ENCODE measurements at places on chromosomes 2 and 18. TPM values are rescaled to one million over a fixed set of nuclear protein-coding genes. Genes with fewer than 3 reads are reported as not detected.

GRCh38 chr2:145194673-145195072 lies 674.8 kb upstream of the ZEB2 start:
- no peak overlapping the region for H3K27ac ChIP-seq
- no peak overlapping the region for H3K4me3 ChIP-seq
- H3K27me3 ChIP-seq = no peaks in the 10 kb centered on the region

GRCh38 chr18:73653827-73654226 lies 493.8 kb downstream of the FBXO15 start:
- no peaks in the 10 kb centered on the region for H3K36me3 ChIP-seq
- H3K27ac ChIP-seq = no peak overlapping the region
- no peak for DNase-seq
- no peaks in the 10 kb centered on the region for H3K4me1 ChIP-seq
- no peak overlapping the region for H3K4me3 ChIP-seq
- no peaks in the 10 kb centered on the region for H3K27me3 ChIP-seq

- no peak overlapping the region for H3K4me3 ChIP-seq
- no peaks in the 10 kb centered on the region for H3K36me3 ChIP-seq
- no peaks in the 10 kb centered on the region for H3K27me3 ChIP-seq
- no peaks in the 10 kb centered on the region for H3K4me1 ChIP-seq
- no peak for DNase-seq
Observed at GRCh38 chr2:233223059-233223894, 28.2 kb upstream of the ATG16L1 start.

DNA sequence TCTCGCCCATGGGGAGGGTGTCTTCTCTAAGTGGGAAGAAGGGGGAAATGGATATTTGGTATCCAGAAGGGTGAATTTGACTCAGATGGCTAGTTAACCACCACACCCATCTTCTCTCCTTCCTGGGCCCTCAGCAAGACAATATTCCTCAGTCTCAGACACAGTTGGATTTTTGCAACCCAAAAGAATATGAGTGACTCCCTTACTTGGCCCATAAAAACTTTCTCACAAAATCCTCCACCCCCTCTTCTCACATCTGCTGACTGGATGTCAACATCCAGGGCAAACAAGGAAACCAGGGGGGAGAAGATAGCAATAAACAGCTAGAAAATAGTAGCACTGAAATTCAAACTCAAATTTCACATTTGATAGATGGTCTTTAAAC lies 35.3 kb upstream of the GCC2 start:
- DNase-seq = no peak
- H3K4me1 ChIP-seq = no peaks in the 10 kb centered on the region
- H3K27ac ChIP-seq = no peak overlapping the region

- H3K4me1 ChIP-seq = peaks cover 13% of the 10 kb centered on the region
- H3K27ac ChIP-seq = no peak overlapping the region
- H3K4me3 ChIP-seq = no peak overlapping the region
- H3K36me3 ChIP-seq = no peaks in the 10 kb centered on the region
- no peak for DNase-seq
- no peaks in the 10 kb centered on the region for H3K27me3 ChIP-seq
Observed at GRCh38 chr2:47238638-47239037, 83.5 kb upstream of the STPG4 start.

- no peaks in the 10 kb centered on the region for H3K36me3 ChIP-seq
- peaks cover 17% of the 10 kb centered on the region for H3K4me1 ChIP-seq
- DNase-seq = peak; percentile 83
Observed at GRCh38 chr2:237122214-237122666, 36.6 kb downstream of the COPS8 start.

GRCh38 chr2:11953258-11953657 lies 206.8 kb downstream of the LPIN1 start:
- H3K27ac ChIP-seq = no peak overlapping the region
- H3K4me1 ChIP-seq = no peaks in the 10 kb centered on the region
- no peaks in the 10 kb centered on the region for H3K36me3 ChIP-seq
- H3K4me3 ChIP-seq = no peak overlapping the region
- H3K27me3 ChIP-seq = peaks cover 27% of the 10 kb centered on the region

The UGT1A6 gene
- 3.4 TPM for total RNA-seq
